Right renal cortex interstitium (tissue), 3 donors: ENCODE measurements at places on chromosomes 12 and 14. TPM values are rescaled to one million over a fixed set of nuclear protein-coding genes. Genes with fewer than 3 reads are reported as not detected.

The TAS2R31 gene
- 1.1 TPM for polyA plus RNA-seq

The FAR2 gene
- 37.8 TPM for polyA plus RNA-seq

The NKX2-1 gene
- polyA plus RNA-seq, result not detected

The DAAM1 gene
- polyA plus RNA-seq, result 54.3 TPM

The TTC6 gene
- 0.26 TPM for polyA plus RNA-seq

The IRF9 gene
- 56.8 TPM for polyA plus RNA-seq

The SIX1 gene
- polyA plus RNA-seq, result 12.4 TPM

The SIX6 gene
- not detected for polyA plus RNA-seq

The FLVCR2 gene
- 7.8 TPM for polyA plus RNA-seq

The LRP1-AS gene
- 0.44 TPM for polyA plus RNA-seq

The DPF3 gene
- polyA plus RNA-seq, result 4.4 TPM

The DBX2 gene
- 0.11 TPM for polyA plus RNA-seq

DNA sequence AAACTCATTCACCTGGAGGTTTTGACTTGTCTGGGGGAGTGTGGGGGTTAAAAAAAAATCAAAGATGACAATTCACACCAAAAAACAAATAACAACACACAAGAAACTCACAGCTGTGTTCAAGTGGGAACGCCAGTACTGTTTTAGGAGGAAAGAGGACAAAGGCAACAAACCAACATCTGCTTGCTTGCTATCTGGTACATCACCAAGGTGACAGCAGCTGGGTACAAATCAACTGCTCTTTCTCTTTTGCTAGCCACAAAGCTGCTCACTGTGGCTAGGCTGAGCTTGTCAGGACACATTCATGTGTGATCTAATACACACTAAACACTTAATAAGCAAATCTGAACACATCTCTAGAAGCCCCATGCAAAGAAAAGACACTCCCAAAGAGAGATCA lies 128.0 kb upstream of the RAP1B start:
- DNase-seq, result no peak

- no peak for DNase-seq
These were observed 126.9 kb downstream of the SLC25A47 start for GRCh38 chr14:100450049-100450448.

- DNase-seq, result no peak
These were observed 20.4 kb downstream of the A2M start for GRCh38 chr12:9095322-9095721.

- no peak for DNase-seq
These were observed 109.0 kb upstream of the AMIGO2 start for GRCh38 chr12:47188576-47189441.

DNA sequence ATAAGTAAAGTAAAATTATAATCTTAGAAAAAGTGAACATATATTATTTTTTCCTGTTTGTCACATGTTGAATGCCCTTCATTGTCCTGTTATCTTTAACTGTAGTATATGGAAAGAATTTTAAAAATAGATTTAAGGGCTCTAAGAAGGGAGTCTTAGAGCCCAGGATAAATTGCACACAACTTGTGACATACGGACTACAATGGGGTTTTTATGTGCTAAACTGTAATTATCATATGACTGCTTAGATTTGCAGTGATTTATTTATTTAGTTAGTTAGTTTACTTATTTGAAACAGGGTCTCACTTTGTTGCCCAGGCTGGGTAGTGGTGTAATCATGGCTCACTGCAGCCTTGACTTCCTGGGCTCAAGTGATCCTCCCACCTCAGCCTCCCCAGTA lies 187.8 kb upstream of the HMGA2 start:
- no peak for DNase-seq

DNA sequence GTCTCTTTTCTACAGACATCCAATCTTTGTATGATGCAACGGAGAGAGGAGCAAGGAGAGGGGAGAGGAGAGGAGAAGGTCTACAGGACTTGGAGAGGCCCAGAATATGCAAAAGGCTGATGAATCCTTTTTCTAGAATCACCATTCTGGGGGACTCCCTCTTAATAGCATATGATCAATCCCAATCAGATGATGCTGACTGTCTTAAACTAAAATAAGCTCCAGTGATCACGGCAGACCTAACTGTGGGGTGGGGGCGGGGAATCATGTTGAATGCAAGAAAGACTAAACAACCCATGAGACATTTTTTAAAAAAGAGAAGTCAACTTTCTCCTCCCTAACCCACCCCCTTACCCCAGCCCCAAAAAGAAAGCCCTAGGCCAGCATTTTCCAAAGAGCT lies 33.4 kb downstream of the BTBD7 start:
- DNase-seq, result no peak

DNA sequence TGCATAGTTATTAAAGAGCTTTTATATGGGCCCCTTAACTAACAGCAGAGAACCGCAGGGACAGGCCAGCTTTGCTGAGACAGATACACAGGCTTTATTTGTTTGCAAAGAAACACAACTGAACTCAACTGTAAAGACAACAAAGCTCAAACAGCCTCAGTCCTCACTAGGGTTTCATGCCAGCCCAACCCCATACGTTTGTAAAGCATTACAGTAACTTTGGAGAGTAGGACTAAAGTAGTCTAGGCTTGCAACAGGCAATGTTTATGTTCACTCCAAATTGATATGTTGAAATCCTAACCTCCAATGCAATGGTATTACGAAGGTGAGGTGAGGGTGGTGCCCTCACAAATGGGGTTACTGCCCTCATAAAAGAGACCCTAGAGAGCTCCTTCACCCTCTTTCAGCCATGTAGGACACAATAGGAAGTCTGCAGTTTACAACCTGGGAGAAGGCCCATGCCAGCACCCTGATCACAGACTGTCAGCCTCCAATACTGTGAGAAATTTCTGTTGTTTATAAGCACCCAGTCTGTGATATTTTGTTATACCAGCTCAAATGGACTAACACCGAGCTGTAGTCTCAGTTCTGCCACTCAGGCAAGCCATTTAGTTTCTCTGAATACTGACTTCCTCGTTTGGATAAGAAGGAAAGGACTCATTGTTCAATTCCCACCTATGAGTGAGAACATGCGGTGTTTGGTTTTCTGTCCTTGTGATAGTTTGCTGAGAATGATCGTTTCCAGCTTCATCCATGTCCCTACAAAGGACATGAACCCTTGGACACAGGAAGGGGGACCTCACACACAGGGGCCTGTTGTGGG lies 35.2 kb downstream of the PPM1H start:
- DNase-seq, result no peak

DNA sequence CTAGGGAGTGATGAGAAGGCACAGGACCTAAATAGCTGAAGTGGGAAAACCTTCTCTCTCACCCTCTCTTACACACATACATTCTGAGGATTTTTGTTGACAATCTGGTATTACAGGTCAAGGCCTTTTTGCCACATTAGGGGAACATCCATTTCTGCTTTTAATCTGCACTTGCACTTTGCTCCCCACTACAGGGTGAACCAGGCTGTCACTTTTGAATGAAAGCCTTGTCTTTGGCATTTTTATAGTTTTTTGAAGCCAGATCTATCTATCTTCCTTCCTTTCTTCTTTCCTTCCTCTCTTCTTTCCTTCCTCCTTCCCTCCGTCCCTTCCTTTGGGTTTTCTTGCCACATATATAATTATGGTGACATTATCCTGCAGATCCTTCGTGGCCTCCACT lies 165.9 kb upstream of the OTX2 start:
- DNase-seq, result no peak

GRCh38 chr12:97503073-97503855 lies 40.7 kb downstream of the RMST start:
- DNase-seq, result no peak

DNA sequence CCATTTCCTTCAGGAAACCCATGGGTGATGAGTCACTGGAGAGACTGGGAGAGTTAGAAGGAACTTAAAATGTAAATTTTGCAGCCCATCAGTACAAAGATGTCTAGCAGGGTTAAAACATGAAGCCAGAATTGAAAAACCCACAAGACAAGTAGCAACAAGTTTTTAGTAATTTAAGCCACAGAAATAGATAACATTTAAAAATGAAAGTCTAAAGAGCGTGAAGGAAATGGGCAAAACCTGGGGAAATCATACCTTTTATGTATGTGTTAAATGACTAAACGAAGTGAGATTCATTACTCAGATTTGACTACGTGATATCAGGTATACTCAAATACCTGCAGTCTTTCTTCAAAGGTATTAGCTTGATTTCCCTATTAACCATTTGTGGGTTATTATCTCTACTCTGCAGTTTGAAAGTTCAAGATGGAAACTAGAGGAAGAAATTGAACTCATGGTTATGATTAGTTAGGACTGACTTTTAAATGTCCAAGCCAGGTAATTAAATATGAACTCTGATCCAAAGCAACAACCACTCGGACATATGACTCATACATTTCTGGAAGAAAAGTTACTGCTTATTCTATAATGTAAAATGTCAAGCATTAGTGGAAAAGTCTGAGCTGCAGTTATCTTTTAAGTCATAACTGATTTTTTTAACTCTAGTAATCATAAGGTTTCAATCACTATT lies 84.1 kb downstream of the ITPR2 start:
- no peak for DNase-seq

DNA sequence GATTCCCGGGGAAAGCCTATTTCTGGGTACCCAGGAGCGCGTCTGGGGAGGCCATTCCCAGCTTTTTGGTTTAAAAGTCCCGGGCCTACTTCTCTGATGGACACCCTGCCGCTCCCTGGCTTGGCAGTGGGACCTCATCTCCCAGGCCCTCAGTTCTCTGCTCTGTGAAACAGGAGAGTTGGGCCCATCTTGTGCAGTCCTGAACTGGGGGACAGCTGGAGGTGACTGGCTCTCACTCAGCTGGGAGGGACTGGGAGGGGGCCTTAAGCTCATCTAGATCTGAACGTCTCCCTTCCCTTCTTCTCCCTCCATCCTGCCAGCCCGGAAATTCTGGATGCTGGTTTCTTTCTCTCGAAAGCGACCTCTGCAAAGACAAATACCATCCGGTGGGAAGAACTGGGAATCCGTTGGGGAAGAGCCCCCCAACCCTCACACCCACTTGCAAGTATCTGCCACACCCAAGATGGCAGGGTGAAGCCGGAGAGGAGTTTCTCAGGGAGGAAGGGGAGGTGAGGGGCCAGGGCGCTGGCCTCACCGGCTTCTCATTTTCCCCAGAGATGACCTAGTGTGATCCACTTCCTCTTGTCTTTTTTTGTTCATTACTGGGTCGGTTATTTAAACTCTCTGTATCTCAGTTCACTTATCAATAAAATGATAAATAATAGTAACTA lies 1.4 kb downstream of the RIN3 start:
- DNase-seq, result no peak

DNA sequence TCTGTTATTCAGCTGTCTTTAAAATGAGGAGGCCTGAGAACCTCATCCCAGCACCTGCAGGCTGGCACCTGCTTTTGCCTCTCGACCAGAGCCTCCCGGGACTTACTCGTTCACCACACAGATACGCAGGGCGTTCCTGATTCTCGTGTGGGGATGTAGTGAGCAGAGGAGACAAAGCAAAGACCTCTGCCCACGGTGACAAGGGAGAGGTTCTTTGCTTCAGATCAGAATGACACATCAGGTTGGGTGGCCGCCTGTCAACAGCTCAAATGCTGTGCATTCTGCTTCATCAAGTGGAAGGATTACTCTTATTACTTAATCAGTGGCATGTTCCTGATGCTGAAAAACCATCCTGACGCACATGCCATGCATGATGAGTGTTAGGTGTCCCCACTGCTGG lies 24.4 kb downstream of the DEGS2 start:
- DNase-seq, result no peak
